ENCODE measurements at places on chromosomes 5 and 9. TPM values are rescaled to one million over a fixed set of nuclear protein-coding genes. Genes with fewer than 3 reads are reported as not detected.

The POU5F2 gene
- total RNA-seq: 2.0 TPM

DNA sequence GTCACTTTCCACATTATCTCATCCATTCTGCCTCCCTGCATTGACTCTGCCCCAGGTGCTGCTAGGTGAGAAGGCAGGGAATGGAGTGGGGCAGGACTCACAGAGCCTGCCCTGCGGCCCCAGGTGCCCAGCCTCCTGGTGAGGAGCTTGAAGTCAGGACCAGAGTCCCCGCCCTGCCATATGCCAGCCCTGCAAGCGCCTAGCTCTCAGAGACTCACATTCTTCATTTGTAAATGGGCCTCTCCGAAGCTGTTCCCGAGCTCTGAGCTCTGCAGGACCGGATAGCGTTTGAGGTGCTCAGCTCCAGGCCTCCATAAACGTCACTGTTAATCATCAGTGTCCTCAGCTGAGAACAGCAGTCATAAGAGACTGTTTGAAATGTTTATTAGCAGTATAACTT, 75.1 kb upstream of the STXBP1 start:
- DNase-seq: no peak

DNA sequence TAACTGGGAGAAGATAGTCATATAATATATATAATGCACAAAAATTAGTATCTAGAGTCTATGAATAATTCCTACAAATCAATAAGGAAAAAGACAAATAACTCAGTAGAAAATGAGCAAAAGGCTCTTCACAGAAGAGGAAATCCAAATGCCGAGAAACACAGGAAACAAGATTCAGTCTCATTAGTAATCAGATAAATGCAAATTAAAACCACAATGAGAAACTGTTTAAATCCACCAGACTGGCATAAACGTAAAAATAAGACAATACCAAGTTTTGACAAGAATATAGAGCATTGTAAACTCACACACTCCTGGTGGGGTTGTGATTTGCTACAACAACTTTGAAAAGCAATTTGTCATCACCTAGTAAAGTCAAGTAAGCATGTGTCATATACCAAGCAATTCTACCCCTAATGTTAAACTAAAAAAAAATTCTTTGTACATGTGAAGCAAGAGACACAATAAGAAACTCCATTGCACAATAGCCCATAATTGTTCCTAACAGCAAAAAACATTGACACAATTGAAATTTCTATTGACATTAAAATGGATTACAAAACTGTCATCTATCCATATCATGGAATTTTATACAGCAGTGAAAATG, 21.0 kb upstream of the UBLCP1 start:
- DNase-seq: no peak

DNA sequence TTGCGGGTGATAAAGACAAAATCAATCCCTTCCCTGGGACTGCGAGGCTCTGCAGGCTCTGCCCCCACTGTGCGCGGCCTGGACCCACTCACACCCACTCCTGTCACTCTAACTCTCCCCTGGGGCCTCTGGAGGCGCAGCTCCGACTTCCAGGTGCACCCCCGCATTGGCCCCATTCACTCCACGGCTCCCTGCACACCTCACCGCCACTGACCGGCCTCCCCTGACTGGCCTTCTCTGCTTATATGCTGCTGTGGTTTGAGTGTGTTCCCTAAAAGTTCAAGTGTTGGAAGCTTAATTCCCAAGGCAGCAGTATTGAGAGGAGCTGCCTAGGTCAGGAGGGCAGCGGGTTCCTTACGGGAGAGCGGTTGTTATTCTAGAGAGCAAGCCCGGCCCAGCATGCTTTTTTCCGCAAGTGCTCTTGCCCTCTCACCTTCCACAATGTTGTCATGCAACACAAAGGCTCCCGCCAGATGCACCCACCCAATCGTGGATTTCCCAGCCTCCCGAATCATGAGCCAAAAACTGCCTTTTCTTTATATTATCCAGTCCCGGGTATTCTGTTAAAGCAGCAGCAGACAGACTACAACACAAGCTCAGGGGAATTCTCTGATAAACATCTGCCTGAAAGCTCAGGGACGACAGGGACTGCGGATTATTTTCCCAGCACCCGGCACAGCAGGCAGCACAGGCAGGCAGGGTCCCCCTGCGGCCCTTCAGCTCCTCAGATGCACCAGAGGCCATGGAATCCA, 73.5 kb upstream of the LRRTM2 start:
- no peak for DNase-seq

GRCh38 chr9:21616082-21616778, 134.1 kb upstream of the IFNE start:
- no peak for DNase-seq

DNA sequence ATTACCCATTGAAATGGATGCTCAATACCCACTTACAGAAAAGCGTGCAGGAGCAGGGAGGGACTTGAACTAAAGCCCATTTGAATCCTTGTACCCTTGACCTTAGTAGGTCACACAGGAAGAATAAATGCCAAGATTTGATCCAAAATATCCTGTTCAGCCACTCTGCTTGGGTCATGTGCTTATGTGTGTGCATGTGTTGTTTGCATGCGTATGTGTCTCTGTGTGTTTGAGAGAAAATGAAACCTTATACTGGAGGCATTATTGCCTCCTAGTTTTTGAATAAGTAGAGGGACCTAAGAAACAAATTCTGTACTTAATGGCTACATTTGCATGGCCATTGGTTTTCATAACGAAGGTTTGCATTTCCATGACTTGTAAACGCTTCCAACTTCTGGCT, 63.4 kb upstream of the TRIM32 start:
- DNase-seq: no peak

- no peak for DNase-seq
Observed at GRCh38 chr5:131386779-131387178, 122.9 kb downstream of the CDC42SE2 start.

GRCh38 chr9:68702493-68702892, 2.5 kb upstream of the PIP5K1B start:
- no peak for DNase-seq

Data from T-cell (primary cell).